ENCODE measurements at places on chromosomes 7 and 10.

DNA sequence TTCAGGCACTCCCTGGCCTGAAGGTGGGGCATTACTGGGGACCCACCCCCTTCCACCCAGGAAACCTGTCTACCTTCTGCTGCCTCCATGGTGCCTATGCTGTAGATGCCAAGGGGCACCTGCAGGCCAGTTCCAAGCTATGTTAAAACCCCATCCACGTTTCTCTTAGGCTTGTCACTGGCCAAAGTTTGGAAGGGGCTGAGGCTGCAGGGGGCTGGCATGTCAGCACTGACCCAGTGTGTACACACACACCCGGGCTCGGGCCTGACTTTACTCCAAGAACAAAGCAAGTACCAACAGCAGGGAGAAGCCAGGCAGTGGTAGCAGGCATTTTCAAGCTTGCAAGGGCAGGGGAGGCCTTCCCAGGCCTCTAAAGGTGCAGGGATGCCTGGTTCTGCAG lies 53.8 kb upstream of the PCDH15 start:
- DNase-seq = no peak

DNA sequence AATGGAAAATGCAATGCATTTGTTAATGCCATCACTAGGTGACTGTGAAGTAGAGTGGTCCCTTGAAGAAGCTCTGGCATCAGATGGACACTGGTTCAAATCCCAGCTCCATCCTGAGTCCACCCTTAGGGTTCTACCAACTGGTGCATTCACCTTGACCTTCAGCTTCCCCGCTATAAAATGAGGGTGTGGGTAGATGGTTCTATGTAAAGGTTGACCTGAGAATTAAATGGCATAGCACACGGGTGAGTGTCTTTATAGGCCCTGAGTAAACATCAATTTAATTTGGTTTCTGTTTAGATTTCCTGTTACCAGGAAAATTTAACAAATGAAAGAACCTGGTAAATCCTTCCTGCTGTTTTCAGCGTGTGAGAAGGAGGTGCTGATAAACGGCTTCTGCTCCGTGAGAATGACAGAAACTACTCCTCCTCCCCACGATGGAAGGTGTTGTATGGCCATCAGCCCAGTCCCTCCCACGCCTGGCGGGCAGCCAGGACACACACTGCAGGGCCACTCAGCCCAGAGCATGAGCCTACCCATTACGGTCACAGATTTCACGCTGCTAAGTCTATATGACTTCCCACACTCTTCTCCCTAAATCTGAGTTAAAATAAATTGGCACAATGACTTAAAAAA lies 210.1 kb downstream of the TNS3 start:
- DNase-seq = no peak

- no peak for DNase-seq
Observed at GRCh38 chr7:75931680-75932079, 16.7 kb downstream of the POR start.

DNA sequence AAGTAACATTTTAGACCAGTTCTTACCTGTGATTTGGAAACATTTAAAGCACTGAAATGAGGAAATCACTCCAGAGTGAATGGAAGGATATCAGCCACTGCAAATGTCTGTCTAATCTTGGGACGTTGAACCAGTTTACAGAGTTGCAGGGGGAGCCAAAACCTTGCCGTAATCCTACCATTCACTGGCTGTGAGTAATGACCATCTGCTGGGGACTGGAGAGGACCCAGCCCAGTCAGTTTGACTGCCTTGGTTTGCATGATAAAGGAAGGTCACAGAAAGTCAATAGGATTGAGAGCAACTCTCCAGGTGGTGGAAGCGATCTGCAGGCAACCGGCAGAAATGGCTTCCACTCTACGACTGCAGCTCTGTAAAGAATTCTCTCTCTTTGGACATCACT lies 167.2 kb downstream of the AKR1D1 start:
- DNase-seq = no peak

GRCh38 chr10:71939304-71939703 lies 24.9 kb upstream of the CHST3 start:
- DNase-seq = no peak

- DNase-seq = no peak
Observed at GRCh38 chr10:31018962-31019361, 12.7 kb downstream of the ZNF438 start.

DNA sequence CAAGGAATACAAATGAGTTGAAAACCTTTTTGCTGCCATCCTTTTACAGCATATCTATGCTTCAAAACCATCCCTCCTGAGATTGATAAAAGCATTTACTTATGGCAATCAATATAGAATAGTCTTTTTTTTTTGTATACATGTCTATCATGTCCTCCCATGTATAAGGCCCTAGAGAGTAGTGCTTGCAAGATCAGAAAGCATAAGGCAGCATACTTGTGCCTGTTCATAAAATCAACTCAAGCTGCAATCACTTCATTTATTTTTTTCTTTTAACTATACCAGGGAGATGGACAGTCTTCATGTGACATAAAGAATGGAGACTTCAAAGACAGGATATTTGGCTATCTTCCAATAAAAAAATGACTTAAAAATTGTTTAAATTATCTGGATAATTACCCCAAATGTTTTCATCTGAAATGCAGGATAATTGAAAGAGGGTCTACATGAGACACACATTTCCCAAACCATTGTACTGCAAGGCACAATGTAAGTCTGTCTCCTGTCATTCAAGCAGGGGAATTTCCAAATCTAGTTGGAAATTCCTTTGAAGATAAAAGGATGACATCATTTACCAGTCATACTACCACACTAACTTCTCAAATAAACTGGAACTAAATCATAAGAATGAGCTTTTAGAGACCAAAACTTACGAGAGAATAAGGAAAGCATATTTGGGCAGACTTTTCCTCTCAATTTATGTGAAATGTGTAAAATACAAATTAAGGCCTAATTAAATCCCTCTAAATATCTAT lies 22.5 kb downstream of the LRRN3 start:
- DNase-seq = no peak

- DNase-seq = no peak
Observed at GRCh38 chr7:24477398-24478136, 95.7 kb upstream of the PALS2 start.
